ENCODE measurements at places on chromosomes 2 and 18.
A peak's percentile ranks its signal among the peaks of the same experiment; 100 is the strongest.

GRCh38 chr2:37682473-37682872, 11.0 kb upstream of the CDC42EP3 start:
- DNase-seq = no peak

DNA sequence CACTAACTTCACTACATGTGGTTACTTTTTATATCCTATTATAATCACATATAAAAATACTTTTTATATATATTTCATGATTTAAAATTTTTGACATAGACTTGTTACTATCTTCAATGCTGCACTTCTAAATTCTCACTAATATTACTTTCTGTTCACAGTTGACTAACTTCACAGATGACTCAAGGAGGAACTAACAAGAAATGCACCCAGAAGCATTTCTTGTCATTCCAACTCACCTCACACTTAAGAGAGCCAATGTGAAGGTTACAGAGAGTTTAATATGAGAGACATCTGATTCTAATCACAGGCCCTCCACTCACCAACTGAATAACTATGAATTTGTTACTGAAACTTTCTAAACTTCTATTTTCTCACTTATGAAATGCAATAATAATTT, 399.8 kb upstream of the SLC8A1 start:
- DNase-seq = no peak

GRCh38 chr2:160275656-160276055, 75.6 kb upstream of the ITGB6 start:
- DNase-seq = no peak

DNA sequence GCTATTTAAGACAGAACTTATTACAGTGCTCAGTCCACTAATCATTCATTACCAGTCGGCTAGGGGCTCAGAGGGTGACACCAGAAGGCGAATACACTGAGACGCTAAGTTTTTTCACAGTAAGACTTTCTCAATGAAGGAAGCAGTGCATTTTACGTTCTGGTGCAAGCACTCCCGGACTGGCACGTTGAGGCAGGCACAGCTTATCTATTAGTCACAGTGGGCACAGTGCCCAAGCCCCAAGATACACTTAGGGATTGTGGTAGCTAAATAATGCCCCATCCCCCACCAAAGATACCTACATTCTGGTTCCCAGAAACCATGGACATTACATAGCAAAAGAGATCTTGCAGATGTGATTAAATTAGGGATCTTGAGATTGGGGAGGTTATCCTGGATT, 32.6 kb upstream of the BCL11A start:
- DNase-seq = no peak

GRCh38 chr18:22340331-22340730, 77.4 kb downstream of the CTAGE1 start:
- no peak for DNase-seq

DNA sequence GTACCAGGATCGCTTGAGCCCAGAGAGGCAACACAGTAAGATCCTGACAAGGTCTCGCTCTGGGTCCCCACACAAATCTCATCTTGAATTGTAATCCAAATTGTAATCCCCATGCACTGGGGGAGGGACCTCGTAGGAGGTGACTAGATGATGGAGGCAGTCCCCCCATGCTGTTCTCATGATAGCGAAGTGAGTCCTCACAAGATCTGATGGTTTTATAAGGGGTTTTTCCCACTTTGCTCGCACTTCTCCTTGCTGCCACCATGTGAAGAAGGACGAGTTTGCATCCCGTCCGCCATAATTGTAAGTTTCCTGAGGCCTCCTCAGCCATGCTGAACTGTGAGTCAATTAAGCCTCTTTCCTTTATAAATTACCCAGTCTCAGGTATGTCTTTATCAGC, 46.0 kb upstream of the SERTAD2 start:
- peak; percentile 11 for DNase-seq

DNA sequence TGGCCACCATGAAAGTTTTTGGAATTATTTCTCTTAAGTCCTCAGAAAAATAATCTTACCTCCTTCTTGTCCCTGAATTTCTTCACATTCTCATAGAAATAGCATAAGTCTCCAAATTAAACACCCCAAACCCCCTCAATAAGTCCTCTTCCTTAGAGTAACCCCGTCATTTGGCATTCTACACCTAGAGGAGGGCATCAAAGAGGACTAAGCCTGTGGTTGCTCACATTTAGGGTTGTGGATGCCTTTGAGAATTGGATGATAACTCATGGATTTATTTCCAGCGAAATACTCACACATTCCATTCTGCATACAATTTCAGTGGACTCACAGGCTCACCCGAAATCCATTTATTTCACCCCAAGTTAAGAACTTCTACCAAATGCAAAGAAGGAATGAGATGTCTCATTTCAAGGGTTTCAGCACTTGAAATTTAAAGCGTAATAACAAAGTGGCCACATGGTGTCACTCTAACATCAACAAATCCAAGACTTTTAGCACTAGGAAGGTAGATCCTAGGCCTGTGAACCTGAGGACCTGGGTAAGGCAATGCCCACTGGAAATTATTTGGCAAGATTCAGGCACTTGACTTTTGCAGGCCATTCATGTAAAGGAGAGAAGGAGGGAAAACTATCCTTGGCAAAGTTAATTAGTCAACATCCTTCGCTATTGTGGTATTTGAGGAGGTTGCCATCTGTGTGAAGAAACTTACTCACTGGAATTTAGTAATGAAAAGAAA, 24.6 kb downstream of the DYTN start:
- DNase-seq = no peak

- no peak for DNase-seq
These were observed 312.4 kb downstream of the DCC start for GRCh38 chr18:52652391-52652790.

DNA sequence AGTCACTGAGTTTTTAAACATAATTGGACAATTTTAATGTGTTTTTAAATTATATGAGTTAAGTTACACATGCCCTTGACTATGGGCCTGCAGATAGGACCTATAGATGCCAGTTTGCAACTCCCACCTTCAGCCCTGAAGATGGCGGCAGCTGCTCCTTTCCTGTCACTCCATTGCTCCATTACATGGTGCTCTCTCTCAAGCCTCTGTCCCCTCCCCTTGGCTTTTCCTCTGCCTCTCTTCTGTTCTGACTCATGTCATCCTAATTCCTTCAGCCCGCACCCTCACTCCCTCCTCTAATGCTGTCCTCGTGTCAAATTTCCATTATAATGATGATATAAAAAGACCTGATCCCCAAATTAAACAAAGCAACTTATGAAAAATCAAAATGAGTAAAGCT, 133.7 kb upstream of the HNRNPA3 start:
- no peak for DNase-seq

GRCh38 chr2:204871231-204871953, 326.1 kb downstream of the PARD3B start:
- DNase-seq = no peak

DNA sequence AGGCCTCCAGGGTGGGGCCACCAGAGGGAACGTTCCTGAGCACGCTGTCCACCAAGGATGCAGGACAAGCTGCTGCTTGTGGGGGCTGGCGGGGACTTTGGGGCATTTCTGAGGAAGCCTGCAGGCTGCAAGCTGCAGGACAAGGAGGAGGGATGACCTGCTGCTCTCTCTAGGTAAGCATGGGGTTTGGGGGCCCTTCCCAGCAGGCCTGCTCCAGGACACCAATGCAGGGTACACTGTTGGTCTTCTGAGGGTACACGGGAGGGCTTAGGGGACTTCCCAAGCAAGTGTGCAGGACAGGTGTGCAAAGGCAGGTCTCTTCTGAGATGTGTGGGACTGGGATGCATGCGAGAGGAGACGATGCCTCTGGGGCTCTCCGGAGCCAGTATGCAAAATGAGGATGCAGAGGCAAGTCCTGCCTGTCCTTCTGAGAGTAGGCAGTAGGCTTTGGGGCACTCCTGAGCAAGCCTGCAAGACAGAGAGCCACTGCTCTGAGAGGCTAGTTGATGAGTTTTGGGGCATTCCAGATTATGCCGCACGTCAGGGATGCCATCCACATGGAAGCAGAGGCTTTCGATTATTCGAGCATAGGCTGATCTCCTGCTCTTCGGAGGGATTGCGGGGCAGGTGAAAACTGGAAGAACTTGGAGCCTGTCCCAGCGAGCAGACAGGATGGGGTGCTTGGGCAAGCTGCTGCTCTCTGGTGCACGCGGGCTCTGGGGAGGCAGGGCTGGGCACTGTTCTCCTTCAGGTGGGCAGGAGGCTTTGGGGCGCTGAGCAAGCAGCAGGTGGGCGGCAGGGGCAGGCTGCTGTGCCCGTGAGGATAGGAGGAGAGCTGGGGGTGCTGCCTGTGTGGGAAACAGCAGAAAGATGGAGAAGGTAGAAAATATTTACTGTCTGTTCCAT, 44.6 kb downstream of the CNGA3 start:
- no peak for DNase-seq

GRCh38 chr18:27661320-27662018, 476.4 kb upstream of the CHST9 start:
- DNase-seq = no peak

DNA sequence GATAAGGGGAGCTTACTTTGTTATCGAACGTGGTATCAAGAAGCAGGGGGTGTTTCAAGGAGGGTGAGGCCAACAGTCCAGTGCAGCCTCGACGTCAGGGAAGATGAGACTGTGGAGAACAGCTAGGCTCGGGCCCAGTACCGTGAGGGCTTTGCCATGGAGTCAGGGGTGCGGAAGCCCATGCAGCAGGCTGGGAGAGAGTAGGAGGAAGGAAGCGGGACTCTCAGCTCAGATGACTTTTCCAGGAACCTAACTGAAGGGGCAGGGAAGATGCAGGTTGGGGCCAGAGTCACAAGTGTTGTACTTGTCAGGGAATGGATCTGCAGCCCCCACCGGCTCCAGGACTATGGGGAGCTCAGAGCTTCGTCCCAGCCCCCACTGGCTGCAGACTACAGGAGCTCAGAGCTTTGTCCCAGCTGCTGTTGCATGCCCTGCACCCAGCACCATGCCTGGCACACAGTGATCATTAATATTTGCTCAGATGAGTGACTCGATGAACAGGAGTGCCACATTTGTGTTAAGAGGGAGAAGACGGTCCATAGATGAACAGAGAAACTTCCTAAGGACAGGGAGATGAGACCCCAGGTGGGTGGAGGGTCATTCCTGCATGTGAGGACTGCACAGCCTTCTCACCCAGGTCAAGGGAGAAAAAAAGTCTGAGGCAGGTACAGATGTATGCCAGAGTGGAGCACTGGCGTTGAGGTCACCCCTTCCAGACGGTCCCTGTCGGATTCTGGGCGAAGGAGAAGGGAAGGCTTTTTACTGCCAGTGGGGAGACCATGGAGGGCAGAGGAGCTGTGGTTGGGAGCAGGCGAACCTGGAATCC, 36.4 kb downstream of the PTGR3 start:
- no peak for DNase-seq

- DNase-seq = no peak
These were observed 54.2 kb downstream of the SERTAD2 start for GRCh38 chr2:64599469-64599868.

DNA sequence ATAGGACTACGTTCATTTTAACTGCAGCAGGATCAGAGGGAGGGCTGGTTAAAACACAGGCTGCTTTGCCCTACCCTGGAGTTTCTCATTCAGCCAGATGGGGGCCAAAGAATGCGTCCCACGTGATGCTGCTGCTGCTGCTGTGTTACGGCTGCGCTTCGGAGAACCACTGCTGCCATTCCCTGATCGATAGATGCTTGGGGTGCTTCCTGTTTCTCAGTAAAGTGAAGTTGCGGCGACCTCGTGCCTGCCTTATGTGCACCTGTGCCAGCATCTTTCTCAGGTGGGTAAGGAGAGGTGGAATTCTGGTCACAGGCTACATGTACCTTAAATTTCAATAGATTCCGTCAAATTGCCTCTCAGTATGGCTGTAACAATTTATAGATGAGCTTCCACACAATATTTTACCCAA, 24.7 kb upstream of the TOGARAM2 start:
- DNase-seq = peak; percentile 43

GRCh38 chr18:35611518-35611917, 30.0 kb downstream of the GALNT1 start:
- no peak for DNase-seq

DNA sequence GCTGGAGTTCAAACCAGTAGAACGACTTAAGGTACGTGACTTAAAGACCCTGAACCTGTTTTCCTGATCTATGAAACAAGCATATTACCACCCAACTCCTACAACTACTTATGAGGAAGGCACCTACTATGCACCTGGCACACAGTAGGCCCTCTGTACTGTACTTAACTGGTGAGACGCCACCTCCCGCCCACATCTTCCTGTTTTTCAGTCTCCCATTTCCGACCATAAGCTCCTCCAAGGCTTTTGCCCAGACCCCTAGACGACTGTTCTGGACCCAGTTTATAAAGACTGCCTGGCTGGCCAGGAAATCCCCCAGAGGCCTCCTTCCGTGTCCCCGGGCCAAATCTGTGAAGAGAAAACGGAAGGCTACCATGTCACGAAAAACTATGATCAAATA, 1.5 kb downstream of the GALNT14 start:
- DNase-seq = no peak

DNA sequence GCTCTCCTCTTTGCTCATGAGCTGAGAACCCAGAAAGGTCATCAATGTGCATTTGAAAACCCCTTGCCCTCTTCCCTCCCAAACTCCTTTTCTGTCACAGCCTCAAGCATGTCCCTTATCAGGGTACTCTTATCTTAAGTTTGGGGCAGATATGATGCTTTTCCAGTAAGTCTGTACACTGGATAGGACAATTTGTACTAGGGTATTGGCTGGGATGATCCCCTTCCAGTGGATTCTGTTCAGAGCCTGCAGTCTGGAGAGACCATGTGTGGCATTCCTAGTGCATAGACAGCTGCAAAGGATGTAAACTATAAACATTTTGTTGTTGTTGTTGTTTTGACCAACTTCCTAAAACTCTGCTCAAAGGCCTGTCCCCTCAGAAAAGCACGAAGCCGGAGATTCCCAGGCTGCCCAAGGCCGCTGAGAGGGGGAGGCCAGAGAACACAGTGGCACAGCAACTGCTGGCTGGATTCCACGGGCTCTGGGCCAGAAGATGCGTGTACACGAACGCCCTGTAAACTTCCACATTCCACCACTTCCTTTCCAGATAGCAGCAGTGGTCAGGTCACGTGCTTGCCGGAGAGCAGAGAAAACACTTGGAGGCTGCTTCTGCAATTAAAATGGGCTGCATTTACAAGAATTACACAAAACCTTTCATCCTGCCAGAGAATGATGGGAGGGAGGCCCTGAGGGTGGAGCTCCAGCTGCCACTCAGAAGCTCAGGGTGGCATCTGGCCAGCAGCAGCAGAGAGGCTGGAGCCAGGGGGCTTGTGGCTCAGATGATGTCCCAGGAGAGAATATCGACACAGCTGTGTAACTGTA, 42.1 kb downstream of the BMP10 start:
- DNase-seq = peak; percentile 40

GRCh38 chr2:42953216-42953615, 160.8 kb upstream of the HAAO start:
- no peak for DNase-seq
